RPMI8226 (cell line): ENCODE measurements at places on chromosomes 5 and 9.

DNA sequence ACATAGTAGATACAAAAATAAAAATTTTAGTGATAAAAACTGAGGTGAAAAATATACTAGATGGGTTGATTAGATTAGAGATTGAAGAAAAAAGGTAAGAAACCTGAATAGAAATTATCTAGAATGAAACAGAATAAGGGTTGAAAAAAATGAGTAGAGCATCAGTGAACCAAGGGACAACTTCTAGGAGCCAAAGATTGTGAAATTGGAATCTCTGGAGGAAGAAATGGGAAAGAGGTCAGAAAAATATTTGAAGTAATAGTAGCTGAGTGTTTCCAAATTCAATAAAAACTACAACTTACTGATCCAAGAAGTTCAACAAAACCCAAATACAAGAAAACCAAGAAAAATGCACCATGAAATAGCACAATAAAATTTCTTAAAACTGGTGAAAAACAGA, 116.6 kb upstream of the STARD4 start:
- DNase-seq = no peak

- DNase-seq = no peak
These were observed 132.5 kb downstream of the PPP2R2B start for GRCh38 chr5:146745931-146746577.

GRCh38 chr5:978054-978453, 30.5 kb upstream of the NKD2 start:
- no peak for DNase-seq

DNA sequence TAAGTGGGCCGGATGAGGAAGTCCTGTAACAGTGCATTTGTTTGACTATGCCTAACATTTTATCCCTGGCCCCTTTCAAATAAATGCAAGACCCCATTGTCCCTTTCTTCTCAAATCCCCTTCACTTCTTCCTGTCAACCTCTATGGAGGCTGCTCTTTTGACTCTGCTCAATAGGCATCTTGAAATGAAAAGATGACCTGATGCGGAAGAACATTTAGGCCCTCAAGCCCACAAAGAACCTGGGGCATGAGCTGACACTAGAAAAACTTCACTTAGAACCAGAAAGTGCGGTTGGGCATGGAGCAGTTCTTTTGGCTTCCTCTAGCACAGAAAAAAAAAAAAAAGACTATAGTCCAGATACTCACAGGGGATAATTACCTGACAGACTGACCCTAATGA, 1434.7 kb upstream of the WWC1 start:
- DNase-seq = no peak
